ENCODE measurements at places on chromosomes 1 and 21. TPM values are rescaled to one million over a fixed set of nuclear protein-coding genes. Genes with fewer than 3 reads are reported as not detected.
A peak's percentile ranks its signal among the peaks of the same experiment; 100 is the strongest.

- no peak overlapping the region for H3K27ac ChIP-seq
- H3K4me3 ChIP-seq, result no peak overlapping the region
- H3K27me3 ChIP-seq, result no peaks in the 10 kb centered on the region
- H3K4me1 ChIP-seq, result no peaks in the 10 kb centered on the region
- H3K36me3 ChIP-seq, result no peaks in the 10 kb centered on the region
- no peak for DNase-seq
Measured at GRCh38 chr1:67285780-67286488, 21.7 kb upstream of the IL12RB2 start.

- H3K4me3 ChIP-seq, result no peak overlapping the region
- H3K27me3 ChIP-seq, result no peaks in the 10 kb centered on the region
Measured at GRCh38 chr1:25360596-25361581, 22.8 kb downstream of the TMEM50A start.

DNA sequence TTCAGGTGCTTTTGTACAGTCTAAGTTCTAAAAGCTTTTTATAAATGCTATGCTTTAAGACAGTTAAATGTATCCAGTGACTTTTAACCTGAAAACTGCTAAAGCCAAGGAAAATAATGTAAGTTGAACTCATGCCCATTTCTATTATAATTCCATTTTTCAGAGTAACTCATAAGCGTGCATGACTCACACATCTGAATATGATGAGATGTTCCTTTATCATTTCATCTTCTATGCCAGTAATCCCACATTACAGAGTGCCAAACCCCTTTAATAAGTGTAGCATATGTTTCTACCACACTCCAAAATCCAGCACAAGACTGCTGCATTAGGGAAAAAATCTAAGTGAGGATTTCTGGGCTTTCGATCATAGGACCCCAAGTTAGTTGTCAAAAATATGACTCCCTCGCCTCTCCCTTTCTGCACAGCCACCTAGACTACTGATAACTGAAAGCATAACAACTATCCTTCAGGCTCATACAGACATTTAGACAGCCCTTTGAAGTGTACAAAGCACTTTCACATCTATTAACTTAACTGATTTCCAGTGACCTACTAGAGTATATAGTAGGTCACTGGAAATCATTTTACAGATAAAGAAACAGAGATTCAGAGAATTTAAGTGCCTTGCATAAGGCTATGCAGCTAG is 45.3 kb downstream of the JAK1 start:
- no peaks in the 10 kb centered on the region for H3K27me3 ChIP-seq
- no peak overlapping the region for H3K4me3 ChIP-seq
- H3K4me1 ChIP-seq, result no peaks in the 10 kb centered on the region
- no peaks in the 10 kb centered on the region for H3K36me3 ChIP-seq
- H3K27ac ChIP-seq, result no peak overlapping the region
- DNase-seq, result no peak

DNA sequence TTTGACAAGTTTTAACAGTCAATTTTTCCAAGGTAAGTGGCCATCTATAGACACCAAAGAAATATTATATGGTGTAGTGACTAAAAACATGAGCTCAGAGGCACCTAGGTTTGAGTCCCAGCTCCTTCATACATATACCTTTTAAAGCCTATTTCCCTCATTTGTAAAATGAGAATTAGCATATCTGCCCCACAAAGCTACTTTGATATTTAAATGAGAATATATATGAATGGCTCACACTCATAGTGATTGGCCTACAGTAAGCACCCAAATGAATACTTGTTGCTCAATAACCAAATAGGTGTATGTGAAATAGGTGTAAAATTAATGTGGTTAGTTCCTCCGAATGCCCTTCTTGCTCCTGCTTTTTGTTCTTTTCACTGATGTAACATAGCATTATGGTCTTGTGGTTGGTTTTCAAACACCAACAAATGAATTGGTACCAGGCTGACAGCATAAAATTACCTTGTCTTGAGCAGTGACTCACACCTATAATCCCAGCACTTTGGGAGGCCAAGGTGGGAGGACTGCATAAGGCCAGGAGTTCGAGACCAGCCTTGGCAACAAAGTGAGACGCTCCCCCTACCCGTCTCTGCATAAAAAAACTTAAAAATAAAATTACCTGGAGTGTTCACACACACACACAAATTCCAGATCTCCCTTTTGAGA is 25.3 kb downstream of the CNIH4 start:
- H3K4me1 ChIP-seq, result no peaks in the 10 kb centered on the region
- H3K27ac ChIP-seq, result no peak overlapping the region
- H3K27me3 ChIP-seq, result no peaks in the 10 kb centered on the region
- no peaks in the 10 kb centered on the region for H3K36me3 ChIP-seq

GRCh38 chr21:42214081-42214750 is 4.7 kb upstream of the ABCG1 start:
- no peaks in the 10 kb centered on the region for H3K27me3 ChIP-seq
- H3K36me3 ChIP-seq, result no peaks in the 10 kb centered on the region
- peaks cover 6% of the 10 kb centered on the region for H3K4me1 ChIP-seq
- DNase-seq, result no peak
- H3K27ac ChIP-seq, result no peak overlapping the region

DNA sequence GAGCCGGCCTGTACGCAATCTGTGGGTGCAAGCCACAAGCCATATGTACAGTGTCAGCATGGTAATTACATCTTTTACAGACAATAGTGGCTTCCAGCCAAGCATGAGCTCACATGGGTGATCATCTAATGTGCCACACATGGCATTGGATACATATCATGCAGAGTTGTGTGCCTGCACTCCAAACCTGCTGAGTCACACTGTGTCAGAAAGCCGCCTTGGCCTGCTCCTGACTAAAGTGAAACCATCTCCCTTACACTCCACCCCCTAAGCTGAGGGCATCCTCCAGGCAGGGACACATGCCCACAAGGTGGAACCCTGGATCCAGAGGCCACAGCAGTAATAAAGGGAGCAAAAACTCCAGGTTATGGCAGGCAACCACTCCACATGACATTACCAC is 72.5 kb downstream of the KCNT2 start:
- no peaks in the 10 kb centered on the region for H3K27me3 ChIP-seq
- no peak overlapping the region for H3K4me3 ChIP-seq
- H3K36me3 ChIP-seq, result no peaks in the 10 kb centered on the region
- no peak overlapping the region for H3K27ac ChIP-seq
- DNase-seq, result no peak

- no peaks in the 10 kb centered on the region for H3K4me1 ChIP-seq
- H3K27ac ChIP-seq, result no peak overlapping the region
- no peak for DNase-seq
- no peak overlapping the region for H3K4me3 ChIP-seq
- H3K27me3 ChIP-seq, result no peaks in the 10 kb centered on the region
Measured at GRCh38 chr1:14733048-14733778, 134.7 kb downstream of the KAZN start.

GRCh38 chr21:37551331-37551992 is 184.9 kb downstream of the DYRK1A start:
- no peaks in the 10 kb centered on the region for H3K4me1 ChIP-seq
- no peaks in the 10 kb centered on the region for H3K36me3 ChIP-seq
- no peaks in the 10 kb centered on the region for H3K27me3 ChIP-seq
- peak overlapping the region; percentile 67 for H3K27ac ChIP-seq
- peak; percentile 51 for DNase-seq

- no peak overlapping the region for H3K4me3 ChIP-seq
- H3K4me1 ChIP-seq, result no peaks in the 10 kb centered on the region
- no peak for DNase-seq
- no peaks in the 10 kb centered on the region for H3K36me3 ChIP-seq
- H3K27me3 ChIP-seq, result no peaks in the 10 kb centered on the region
Measured at GRCh38 chr1:51093581-51093980, 8.4 kb upstream of the C1orf185 start.

- no peak for DNase-seq
- H3K4me3 ChIP-seq, result no peak overlapping the region
- H3K36me3 ChIP-seq, result no peaks in the 10 kb centered on the region
- no peak overlapping the region for H3K27ac ChIP-seq
- H3K27me3 ChIP-seq, result no peaks in the 10 kb centered on the region
- no peaks in the 10 kb centered on the region for H3K4me1 ChIP-seq
Measured at GRCh38 chr1:114286179-114286578, 132.5 kb upstream of the SYT6 start.

DNA sequence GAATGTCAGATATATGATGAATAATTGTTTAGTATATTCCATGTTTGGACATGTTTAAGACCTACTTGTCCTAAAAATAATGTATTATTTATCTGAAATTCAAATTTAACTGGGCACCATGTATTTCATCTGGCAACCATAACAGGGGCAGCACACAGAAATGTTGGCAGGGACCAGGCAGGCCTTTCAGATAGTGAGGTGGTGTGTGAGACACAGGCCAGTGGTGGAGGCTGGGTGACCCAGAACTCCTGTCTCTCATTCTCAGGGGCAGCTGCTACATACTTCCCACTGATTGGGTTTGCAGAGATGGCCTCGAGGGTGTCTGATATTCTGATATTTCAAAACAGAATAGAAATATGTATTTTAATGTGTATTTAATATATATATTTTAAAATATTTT is 1.3 kb upstream of the FASLG start:
- H3K36me3 ChIP-seq, result no peaks in the 10 kb centered on the region
- no peak overlapping the region for H3K4me3 ChIP-seq
- no peak for DNase-seq
- H3K27me3 ChIP-seq, result no peaks in the 10 kb centered on the region

- H3K36me3 ChIP-seq, result no peaks in the 10 kb centered on the region
- peak overlapping the region; percentile 80 for H3K27ac ChIP-seq
- no peak overlapping the region for H3K4me3 ChIP-seq
- peaks cover 3% of the 10 kb centered on the region for H3K4me1 ChIP-seq
Measured at GRCh38 chr1:51736702-51737101, 119.8 kb downstream of the OSBPL9 start.

- no peak overlapping the region for H3K4me3 ChIP-seq
- no peak overlapping the region for H3K27ac ChIP-seq
- H3K36me3 ChIP-seq, result no peaks in the 10 kb centered on the region
- H3K4me1 ChIP-seq, result no peaks in the 10 kb centered on the region
Measured at GRCh38 chr1:36846357-36846756, 188.0 kb downstream of the GRIK3 start.

GRCh38 chr1:247054992-247055415 is 23.6 kb downstream of the ZNF670 start:
- H3K36me3 ChIP-seq, result no peaks in the 10 kb centered on the region
- H3K27ac ChIP-seq, result no peak overlapping the region
- peak; percentile 20 for DNase-seq

GRCh38 chr1:118973032-118973431 is 15.1 kb downstream of the TBX15 start:
- no peak overlapping the region for H3K4me3 ChIP-seq
- no peaks in the 10 kb centered on the region for H3K4me1 ChIP-seq
- H3K27ac ChIP-seq, result no peak overlapping the region
- H3K27me3 ChIP-seq, result peaks cover 5% of the 10 kb centered on the region

DNA sequence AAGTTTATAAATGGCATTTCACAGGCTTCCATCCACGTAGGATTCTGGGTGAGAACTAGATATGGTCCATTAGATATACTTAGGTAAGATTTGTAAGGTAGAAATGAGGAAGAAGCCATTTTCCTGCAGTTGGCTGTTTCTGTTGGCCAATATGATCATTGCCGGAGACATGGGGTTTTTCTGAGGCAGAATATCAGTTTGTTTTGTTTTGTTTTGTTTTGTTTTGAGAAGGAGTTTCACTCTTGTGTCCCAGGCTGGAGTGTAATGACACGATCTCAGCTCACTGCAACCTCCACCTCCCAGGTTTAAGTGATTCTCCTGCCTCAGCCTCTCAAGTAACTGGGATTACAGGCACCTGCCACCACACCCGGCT is 8.7 kb upstream of the EYA3 start:
- no peaks in the 10 kb centered on the region for H3K36me3 ChIP-seq
- DNase-seq, result no peak
- no peak overlapping the region for H3K27ac ChIP-seq
- no peak overlapping the region for H3K4me3 ChIP-seq

GRCh38 chr1:101241485-101242225 is 4.8 kb downstream of the S1PR1 start:
- peak overlapping the region; percentile 19 for H3K27ac ChIP-seq
- H3K4me1 ChIP-seq, result peaks cover 4% of the 10 kb centered on the region
- no peak for DNase-seq
- no peak overlapping the region for H3K4me3 ChIP-seq
- peaks cover 4% of the 10 kb centered on the region for H3K27me3 ChIP-seq

- DNase-seq, result peak; percentile 77
- H3K4me1 ChIP-seq, result peaks cover 6% of the 10 kb centered on the region
- H3K27ac ChIP-seq, result peak overlapping the region; percentile 100
- H3K36me3 ChIP-seq, result no peaks in the 10 kb centered on the region
Measured at GRCh38 chr1:26786437-26787380, 1.0 kb upstream of the PIGV start.

DNA sequence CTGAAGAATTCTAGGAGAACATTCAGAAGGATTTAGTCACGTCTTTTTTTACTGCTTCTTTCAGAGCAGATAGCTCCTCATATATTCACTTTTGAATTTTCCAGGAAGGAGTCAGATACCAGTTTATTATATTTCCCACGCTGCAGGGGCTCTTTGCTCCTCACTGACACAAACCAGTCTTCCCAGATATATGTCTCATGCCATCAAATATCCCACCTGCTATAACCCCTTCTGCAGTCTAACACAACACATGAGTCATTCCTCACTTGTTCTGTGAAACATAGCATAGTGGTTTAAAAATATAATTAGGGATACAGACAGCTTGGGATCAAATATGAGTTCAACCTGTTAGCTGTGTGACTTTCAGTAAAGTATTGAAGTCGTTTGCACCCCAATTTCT is 251.7 kb upstream of the DPYD start:
- no peak for DNase-seq
- no peak overlapping the region for H3K27ac ChIP-seq
- H3K4me1 ChIP-seq, result no peaks in the 10 kb centered on the region
- no peaks in the 10 kb centered on the region for H3K36me3 ChIP-seq
- H3K4me3 ChIP-seq, result no peak overlapping the region

DNA sequence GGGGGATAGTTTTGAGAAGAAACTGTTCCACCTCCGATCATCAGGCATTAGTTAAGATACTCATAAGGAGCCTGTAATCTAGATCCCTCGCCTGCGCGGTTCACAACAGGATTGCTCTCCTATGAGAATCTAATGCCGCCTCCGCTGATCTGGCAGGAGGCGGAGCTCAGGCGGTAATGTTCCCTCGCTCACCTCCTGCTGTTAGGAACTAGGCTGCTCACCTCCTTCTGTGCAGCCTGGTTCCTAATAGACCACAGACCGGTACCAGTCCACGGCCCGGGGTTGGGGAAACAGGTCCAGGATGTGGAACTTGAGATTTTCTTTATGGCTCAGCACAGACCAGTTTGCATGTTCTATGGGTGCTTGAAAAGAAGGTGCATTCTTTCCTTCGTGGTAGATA is 27.2 kb upstream of the FAM3B start:
- H3K4me1 ChIP-seq, result no peaks in the 10 kb centered on the region
- H3K27me3 ChIP-seq, result no peaks in the 10 kb centered on the region
- no peaks in the 10 kb centered on the region for H3K36me3 ChIP-seq
- H3K4me3 ChIP-seq, result no peak overlapping the region
- no peak for DNase-seq

- no peak overlapping the region for H3K4me3 ChIP-seq
- DNase-seq, result no peak
- H3K27me3 ChIP-seq, result no peaks in the 10 kb centered on the region
Measured at GRCh38 chr1:162538815-162539431, 22.6 kb upstream of the UAP1 start.

Gene LCE2A
- total RNA-seq, result not detected

Gene OR2T2
- total RNA-seq, result 0.21 TPM

Gene CCDC17
- not detected for total RNA-seq

Gene FCRL3
- total RNA-seq, result not detected

Gene FAM72B
- not detected for total RNA-seq

Gene PCBP3
- total RNA-seq, result not detected

Gene AMPD1
- not detected for total RNA-seq

Gene CRABP2
- total RNA-seq, result 11.0 TPM
